ENCODE measurements at places on chromosomes 5 and 9.

GRCh38 chr5:94613583-94613982, 4.8 kb downstream of the KIAA0825 start:
- DNase-seq = no peak

DNA sequence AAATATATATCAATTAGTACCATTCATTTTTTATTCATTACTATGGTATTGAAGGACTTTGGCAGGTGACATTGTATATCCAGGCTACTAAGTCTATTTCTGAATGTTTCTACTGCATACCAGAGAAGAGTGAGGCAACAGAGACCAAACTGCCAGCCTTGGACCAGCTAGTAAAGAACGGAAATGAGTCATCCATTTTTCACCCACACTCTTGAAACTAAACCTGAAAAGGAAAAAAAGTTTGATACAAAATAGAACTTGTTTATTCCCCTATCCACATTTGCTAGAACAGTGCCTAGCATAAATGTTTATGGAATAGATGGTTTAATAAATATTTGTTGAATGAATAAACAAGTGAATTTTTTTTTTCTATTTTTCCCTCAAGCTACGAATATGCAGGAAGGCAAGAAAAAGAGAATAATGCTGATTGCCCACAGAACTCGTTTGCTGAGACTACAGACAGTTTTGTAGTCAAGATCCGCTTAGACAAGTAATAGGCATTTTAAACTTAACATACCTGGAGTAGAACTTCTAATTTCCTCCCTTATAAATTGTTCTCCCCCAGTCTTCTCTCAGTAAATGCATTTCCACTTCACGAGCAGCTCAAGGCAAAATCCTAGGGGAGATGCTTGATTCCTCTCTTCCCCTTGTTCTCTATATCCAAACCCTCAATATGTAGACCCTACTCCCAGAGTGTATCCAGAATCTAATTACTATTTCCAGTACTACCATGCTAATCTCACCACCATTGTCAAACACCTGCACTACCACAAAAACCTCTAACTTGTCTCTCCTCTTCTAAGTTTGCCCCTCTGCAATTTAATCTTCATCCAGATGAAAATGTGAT, 146.2 kb upstream of the RASA1 start:
- DNase-seq = peak; percentile 88

- peak; percentile 9 for DNase-seq
Observed at GRCh38 chr9:125361837-125362531, 100.4 kb downstream of the GAPVD1 start.

DNA sequence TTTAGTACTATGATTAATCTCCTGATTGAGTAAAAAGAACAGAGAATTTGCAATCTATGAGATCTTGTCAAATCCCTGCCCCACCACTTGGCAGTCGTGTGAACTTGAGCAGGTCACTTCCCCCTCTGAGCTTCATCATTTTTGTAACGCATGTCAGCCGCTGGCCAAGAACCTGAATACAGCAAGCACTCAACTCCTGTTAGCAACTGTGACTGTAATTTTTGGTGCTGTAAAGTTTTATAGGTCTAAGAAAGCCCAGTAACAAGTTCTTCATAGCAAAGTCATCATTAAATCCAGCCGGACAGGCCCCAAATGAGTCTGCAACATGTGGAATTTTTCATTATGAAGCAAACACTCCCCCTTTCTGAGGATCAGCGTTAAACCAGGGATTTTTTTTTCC, 49.4 kb downstream of the DRD1 start:
- DNase-seq = no peak

DNA sequence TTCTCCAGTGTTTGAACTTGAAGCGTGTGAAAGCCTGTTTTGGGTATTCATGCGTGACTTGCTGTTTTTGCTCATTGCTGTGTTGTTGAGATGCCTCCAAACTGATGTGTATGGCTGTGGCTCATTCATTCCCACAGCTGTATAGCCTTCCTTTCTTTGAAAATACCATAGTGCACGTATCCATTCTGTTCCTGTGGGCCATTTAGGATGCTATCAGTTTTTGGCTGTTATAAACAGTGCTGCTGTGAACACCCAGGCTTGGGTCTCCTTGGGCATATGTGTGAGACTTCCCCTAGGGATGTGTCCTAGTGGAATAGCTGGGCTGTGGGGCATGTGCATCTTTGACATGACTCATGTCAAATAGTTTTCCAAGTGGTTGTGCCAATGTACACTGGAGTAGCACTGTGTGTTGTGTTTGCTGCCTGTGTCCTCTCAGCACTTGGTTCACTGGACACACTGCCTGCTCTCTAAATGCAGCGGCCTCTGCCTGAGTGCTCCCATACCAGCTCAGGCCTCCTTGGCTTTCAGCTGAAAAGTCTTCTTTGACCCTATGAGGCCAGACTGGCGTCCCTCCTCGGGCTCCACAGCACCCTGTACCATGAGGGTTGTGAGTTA, 102.6 kb upstream of the TBC1D2 start:
- DNase-seq = peak; percentile 38

GRCh38 chr9:14098486-14099180, 215.3 kb downstream of the NFIB start:
- no peak for DNase-seq

DNA sequence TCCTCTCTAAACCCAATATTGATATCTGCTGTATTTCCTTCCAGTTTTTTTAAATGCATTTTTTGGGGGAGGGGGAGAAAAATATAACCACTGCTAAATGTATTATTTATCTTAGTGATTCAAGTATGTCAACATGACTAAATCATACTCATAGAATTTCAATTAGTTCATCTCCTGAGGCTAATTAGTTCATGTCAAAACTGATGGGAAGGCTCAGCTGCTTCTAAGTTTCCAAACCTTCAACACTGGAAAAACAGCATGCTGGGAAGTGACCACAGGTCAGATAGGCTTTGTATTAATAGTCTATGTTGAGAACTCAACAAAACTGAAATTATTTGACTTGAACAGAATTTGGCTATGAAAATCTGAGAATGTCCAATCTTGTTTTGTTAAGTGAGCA, 118.7 kb downstream of the TTLL11 start:
- DNase-seq = no peak

GRCh38 chr5:59729820-59730219, 163.7 kb downstream of the PDE4D start:
- DNase-seq = no peak

DNA sequence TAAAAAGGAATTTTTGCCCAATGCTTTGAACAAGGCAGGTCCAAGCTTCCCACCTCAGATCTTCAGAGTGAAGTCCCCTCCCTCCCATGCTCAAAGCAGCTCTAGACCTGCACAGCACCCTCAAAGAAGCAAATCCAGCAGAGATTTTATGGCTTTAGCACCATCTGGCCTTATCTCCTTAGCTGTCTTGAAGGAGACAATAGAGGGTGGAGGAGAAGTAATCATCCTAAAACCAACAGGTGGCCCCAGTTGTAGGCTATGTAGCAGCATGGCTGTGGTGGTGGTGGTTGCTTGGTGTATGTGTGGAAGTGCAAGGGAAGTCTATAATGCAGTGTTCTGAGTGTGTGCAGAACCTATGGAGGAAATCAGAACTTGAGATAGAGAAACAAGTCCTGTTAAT, 140.1 kb downstream of the GRIA1 start:
- no peak for DNase-seq

- no peak for DNase-seq
Observed at GRCh38 chr5:10621832-10622231, 58.0 kb downstream of the ANKRD33B start.

DNA sequence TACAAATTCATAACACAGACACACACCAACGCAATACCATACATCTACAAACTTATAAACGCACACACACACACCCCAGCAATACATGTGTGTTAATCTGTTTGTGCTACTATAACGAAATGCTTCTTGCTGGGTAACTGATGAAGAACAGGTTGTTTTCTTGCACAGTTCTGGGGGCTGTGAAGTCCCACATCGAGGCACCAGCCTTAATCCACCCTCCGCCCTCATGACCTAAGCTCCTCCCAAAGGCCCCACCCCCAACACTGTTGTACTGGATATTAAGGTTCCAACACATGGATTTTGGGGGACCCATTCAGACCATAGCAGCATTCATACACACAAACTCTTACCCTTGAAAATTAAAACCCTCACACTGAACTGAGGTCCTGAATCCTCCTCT, 38.8 kb upstream of the LPCAT1 start:
- DNase-seq = no peak

DNA sequence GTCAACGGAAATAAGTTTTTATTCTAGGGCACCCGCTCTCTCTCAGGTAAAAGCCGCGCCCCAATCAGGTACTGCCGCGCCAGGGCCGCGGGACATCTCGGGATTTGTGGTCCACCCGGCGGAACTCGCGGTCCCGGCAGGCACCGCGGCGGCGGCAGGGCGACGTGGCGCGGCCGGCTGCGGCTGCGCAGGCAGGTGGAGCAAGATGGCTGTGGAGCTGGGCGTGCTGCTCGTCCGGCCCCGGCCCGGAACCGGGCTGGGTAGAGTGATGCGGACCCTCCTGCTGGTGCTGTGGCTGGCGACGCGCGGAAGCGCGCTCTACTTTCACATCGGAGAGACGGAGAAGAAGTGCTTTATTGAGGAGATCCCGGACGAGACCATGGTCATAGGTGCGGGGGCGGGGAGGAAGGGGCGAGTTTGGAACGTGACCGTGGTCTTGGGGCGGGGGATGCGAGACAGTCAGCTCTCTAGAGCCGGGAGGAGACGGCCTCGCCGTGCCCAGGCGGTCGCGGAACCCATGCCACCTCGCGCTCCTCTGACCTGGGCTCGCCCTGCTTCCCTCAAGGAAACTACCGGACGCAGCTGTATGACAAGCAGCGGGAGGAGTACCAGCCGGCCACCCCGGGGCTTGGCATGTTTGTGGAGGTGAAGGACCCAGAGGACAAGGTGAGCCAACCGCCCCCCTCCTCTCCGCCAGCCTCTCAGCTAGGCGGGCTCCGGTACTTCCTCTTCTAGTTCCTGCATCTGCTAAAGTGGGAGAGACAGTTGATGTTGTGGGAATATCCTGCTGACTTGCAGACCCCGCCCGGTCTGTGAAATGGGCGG, at the start of gene TMED9:
TSS of gene TMED9 (plus strand) at position 194 of the 825 bp plus-strand sequence. CDS start at position 206, 12 bp downstream.
- DNase-seq = peak; percentile 81

DNA sequence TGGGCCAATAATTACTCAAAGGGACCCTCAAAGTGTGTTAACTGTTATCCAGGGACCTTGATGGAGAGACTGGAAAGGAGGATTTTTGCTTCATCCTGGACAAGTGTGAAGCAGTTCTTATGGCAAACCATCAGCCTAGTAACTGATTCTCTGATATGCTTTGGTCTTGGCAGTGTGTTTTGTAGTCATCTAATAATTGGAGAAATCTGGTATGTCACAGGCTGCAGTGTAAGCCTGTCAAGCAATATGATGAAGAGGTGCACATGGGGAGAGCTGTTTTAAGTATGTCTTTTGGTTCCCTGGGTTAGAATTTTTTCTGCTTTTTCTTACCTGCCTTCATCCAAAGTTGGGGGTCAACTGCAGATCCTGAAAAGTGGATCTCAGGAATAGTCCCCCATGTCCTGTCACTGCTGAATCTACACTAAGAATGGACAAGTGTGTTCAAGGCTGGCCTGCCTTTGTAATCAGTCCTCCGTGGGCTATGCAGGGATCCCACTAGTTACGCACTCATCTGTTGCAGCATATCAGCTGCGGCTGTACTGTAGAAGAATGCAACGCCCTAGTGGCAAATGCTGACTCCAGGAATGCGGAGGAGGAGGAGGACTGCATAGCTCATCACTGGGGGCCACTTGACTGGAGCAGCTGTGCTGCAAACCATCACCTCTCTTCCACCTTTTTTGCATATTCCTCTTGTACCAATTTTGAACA, 1.9 kb downstream of the SPTAN1 start:
- peak; percentile 89 for DNase-seq
